Posterior vena cava (tissue), 2 donors: ENCODE measurements at places on chromosomes 2 and 18. TPM values are rescaled to one million over a fixed set of nuclear protein-coding genes. Genes with fewer than 3 reads are reported as not detected.

GRCh38 chr2:66412874-66413273 lies 22.1 kb upstream of the MEIS1 start:
- DNase-seq, result no peak

DNA sequence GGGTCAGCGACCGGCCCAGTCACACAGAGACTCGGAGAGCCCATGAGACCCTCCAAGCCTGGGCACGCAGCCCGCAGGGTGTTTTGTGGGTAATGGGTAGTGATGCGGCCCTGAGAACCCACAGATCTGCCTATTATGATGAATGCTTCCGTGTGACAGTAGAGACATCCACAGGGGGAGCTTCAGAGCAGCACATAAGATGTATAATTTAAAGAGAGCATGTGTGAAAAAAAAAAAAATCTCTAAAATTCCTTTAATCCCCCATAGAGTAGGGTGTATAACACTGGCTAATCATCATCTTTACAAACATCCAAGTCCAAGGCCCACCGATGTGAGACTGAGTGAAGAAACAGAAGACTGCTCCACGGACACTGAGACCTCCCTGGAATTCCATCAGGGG lies 34.6 kb downstream of the BIN1 start:
- DNase-seq, result no peak

The CCDC178 gene
- total RNA-seq, result 0.97 TPM

DNA sequence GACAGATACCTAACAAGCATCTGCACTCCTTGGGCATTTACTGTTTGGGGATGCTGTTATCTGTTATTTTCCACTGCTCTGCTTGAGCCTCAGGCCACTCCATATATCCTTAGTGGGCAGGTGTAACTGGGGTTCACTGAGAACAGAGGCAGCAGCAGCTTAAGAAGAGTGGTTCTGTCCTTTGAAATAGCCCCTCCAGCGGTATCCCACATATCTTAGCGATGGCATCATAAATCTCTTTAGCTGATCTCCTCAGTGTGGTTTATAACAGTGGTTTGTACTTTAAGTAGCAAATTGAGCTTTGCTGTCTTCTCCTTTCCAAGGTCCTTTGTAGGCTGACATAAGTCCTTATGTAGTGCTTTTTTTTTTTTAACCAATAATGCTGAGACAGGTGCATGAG lies 79.7 kb upstream of the RPRM start:
- DNase-seq, result no peak

The ANKRD29 gene
- total RNA-seq, result 16.7 TPM

DNA sequence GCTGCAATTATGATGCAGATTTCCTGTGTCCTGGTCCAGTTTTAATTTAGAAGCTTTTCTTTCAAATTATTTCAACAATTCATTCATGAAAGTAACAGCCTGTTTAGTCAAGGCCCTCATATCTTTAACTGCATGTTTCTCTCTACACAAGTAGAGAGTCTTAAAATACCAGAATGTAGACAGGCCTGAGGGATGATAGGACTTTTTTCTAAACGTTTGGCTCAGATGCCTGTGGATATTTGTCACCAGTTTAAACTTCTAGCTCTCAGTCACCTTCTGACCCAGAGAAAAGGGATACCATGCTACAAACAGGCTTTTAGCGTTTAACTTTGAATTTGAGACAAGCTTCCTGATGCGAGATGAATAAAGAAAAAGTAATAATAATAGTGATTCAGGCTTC lies 15.7 kb downstream of the COL5A2 start:
- no peak for DNase-seq

DNA sequence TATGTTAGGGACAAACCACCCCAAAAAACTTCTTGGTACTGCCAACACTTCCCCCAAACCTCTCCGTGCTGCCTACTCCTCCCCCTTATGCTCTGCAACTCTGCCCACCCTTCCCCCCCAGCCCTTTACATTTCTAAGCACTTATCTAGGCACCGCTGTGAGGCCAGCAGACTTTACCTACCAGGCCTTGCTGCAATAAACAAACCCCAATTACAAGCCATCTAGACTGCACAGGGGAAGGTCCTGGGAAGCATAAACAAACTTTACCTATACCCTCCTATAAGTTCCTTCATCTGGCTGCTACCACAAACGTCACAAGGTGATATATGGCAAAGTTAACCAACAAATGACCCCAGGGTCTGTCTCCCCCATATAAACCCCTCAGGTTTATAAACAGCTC lies 259.4 kb upstream of the GULP1 start:
- DNase-seq, result no peak

GRCh38 chr2:182259629-182260150 lies 167.1 kb downstream of the PDE1A start:
- DNase-seq, result no peak

The DHRS9 gene
- total RNA-seq, result 0.48 TPM

DNA sequence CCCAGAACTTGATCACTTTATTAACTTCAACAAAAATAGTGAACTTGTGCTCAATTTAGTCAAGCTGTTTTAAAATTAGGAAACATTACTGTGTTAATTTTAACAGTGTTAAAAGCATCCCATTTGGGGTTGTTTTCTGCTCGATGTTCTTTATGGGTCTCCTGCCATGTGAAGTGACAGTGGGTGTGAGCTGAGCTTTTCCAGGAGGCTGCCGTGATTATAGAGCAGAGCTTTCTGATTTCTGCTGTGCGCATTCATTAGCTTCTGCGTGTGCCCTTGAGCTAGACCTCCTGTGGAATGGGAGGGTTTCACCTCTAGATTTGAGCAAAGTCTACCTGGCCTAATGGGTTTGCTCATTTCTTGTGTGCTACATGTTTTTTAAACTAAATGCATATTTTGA lies 121.5 kb downstream of the WDSUB1 start:
- DNase-seq, result no peak

The HJURP gene
- total RNA-seq, result 0.42 TPM

DNA sequence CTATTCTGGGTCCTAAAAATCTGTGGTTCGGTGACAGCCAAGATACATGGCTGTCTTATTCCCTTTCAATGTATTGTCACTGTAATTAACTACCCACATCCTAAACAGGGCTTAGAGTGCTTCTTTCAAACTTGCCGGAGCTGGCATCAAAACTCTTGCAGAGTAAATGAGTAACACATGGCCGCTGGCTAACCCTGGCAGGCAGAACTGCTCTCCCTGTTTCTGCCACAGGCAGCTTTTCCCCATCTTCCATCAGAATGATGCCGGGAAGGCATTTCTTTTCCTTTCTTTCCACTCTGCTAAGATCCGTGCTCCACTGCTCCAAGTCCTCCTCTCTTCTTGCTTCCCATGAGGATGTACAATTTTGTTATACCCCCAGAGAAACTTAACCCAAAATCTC lies 54.8 kb upstream of the PTPRM start:
- DNase-seq, result no peak

- peak; percentile 84 for DNase-seq
Observed at GRCh38 chr2:111898703-111899514, 502 bp downstream of the MERTK start.

The FSHR gene
- not detected for total RNA-seq

- DNase-seq, result no peak
Observed at GRCh38 chr2:62858231-62858832, 152.8 kb downstream of the EHBP1 start.

- DNase-seq, result no peak
Observed at GRCh38 chr18:6406075-6406909, 8.4 kb downstream of the L3MBTL4 start.

GRCh38 chr2:62471816-62472215 lies 34.2 kb downstream of the TMEM17 start:
- no peak for DNase-seq

The MSTN gene
- total RNA-seq, result 1.8 TPM

- no peak for DNase-seq
Observed at GRCh38 chr2:201999279-201999678, 34.4 kb upstream of the FZD7 start.

GRCh38 chr2:213834331-213834730 lies 550.1 kb downstream of the SPAG16 start:
- no peak for DNase-seq

DNA sequence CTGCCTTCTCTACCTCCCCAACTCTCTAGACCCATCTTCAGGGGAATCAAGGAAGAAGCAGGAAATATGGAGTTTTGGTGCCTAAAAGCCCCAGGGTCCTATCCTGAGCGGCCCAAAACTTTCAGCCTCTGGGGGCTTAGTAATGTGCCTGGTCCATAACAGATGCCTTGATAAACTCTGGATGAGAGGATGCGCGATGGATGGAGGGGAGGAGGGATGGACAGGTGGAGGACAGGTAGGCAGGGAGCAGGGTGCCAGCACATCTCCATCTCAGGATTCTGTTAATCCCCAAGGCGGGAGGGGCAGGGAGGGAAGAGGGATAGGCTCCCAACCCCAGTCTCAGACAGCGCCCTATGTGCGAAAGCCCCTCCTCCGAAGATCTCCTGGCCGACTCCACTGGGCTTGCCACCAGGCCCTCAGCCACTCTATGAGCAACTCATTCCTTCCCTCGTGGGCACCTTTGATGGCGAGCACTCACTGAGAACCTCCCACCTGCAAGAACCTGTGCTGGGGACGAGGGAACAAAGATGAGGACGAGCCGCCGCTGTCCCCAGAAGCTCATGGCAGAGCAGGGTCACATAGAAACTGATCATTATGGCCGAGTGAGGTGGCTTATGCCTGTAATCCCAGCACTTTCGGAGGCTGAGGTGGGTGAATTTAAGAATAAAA lies 23.1 kb downstream of the HS1BP3 start:
- peak; percentile 28 for DNase-seq

The SOCS6 gene
- total RNA-seq, result 16.7 TPM

DNA sequence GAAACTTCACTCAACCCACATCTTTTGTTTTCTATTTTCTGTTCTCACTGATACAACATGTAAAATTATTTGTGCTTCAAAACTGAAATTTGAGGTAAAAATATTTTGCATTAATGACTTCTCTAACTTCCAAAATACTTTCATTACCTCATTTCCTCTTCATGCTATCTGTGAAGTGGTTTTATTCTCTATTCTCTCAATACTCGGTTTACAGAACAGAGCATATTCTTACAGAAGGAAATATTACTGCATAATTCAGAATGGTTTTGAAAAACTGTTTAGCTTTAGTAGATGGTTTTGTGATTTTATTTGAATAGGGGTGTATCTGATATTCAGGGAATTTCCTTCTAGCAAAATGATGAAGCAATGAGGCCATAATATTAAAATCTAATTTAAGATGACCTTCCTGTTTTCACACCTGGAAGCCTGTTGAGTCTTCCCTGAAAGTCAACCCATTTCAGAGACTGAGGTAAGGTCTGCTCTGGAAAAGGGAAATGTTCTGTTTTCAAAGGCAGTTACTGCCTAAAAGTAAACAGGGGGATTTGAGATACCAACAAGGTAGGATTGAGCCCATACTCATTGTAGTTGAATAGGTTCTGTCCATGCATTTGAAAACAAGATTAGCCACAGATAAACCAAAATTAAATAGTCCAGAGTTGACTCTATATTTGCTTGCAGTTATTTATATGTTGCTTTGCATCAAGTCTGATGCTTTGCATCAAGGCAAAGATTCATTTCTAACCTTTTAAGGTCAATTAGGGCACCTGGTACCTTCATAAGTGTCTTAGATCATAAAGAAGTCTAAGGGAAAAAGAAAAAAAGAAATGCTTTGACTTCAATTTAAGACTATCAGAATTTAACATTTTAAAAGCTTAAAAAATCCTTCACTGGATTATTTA lies 50.8 kb upstream of the PEX13 start:
- DNase-seq, result no peak
